ENCODE measurements at places on chromosomes 2 and 18.

- DNase-seq = no peak
These were observed 37.0 kb upstream of the CLASP1 start for GRCh38 chr2:121686218-121686617.

GRCh38 chr2:112924821-112925220, 13.9 kb downstream of the IL37 start:
- DNase-seq = no peak

- no peak for DNase-seq
These were observed 692.0 kb upstream of the FAM98A start for GRCh38 chr2:34291076-34291475.

- DNase-seq = no peak
These were observed 1129.4 kb downstream of the TDRD15 start for GRCh38 chr2:22253171-22253570.

- DNase-seq = no peak
These were observed 59.6 kb upstream of the LINC00305 start for GRCh38 chr18:64208516-64208915.

DNA sequence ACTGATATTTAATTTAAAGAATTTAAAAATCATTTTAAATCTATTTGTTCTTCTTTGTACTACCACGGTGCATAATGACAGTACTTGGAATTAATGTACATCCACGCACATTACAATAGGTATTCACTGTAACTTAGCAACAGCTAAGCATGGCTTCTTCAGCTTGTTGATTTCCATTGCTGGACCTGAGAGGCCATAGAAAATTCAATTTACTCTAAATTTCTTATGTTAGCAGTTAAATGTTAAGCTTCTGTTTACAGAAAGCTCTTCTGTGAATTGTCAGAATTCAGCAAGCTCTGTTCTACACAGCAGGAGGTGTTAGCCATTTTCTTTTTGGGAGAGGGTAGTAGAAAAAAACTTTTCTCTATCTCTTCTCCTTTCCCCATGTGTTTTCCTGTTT, 1149.3 kb upstream of the CDH2 start:
- DNase-seq = no peak

DNA sequence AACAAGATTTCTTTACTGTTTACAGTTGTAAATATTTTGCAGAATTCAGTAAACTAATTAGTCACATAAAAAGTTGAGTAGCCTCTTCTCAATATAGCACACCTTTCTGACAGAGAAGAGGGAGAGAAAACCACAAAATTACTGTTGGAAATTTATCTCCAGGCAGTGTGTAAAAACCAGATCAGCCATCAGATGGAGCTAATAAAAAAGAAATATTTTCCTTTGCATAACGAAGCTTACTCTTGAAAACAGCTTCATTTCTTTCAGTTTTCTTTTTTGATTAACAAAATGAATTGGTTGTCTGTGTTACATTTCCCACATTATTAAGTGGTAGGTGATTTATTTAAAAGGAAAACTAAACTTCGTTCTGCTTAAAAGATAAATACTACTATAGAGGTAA, 259.3 kb upstream of the KCNJ3 start:
- DNase-seq = no peak

GRCh38 chr2:69123182-69123581, 110.2 kb downstream of the ANTXR1 start:
- no peak for DNase-seq

- DNase-seq = no peak
These were observed 34.0 kb downstream of the LOXHD1 start for GRCh38 chr18:46622999-46623398.

DNA sequence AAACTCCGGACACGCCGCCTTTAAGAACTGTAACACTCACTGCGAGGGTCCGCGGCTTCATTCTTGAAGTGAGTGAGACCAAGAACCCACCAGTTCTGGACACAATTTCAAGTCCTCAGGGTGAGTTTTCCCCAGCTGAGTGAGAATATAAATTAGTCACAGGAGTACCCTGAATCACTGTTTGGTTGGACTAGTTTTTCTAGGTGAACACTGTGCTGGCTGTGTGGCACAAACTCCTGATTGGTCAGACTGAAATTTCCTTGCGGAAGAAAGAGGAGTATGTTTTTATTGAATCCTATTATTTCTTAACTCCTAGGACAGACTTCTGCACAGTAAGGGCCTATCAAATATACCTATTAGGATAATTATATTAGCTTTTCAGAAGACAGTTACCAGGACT, 288.1 kb upstream of the UBE2E3 start:
- no peak for DNase-seq

- DNase-seq = no peak
These were observed 473.5 kb downstream of the RIT2 start for GRCh38 chr18:42641996-42642395.

DNA sequence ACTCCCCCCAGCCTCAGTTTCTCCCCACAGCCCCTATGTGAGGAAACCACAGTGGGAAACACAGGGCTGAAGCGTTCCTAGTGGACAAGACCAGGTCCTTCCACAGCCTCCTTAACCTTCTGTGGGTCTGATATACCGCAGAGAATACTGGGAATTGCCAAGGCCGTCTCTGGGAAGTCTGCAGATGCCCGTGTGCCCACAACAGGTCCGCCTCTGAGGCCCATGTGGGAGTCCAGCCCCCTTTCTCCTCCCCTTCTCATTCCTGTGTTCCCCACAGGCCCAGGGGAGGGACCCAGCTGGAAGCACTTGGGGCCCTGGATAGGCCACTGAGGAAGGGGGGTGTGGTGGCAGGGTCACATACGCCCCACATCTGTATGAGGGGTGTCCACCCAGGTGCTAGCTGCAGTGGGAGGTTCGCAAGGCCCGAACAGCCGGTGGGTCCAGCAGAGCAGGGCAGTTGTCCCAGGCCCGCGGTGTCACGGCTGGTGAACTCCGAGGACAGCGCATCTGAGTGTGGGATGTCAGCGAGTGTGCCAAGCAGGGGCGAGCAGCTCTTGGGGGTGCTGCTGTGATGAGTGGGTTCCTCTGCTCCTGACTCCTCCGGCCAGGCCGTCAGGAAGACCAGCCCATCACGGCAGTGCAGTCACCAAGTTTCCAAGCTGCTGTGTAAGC, 2.4 kb upstream of the KCNIP3 start:
- no peak for DNase-seq

GRCh38 chr2:151357359-151357758, at the start of gene TNFAIP6:
TNFAIP6 (plus strand) TSS chr2:151357592; CDS start chr2:151357667, 75 bp downstream.
- DNase-seq = no peak

DNA sequence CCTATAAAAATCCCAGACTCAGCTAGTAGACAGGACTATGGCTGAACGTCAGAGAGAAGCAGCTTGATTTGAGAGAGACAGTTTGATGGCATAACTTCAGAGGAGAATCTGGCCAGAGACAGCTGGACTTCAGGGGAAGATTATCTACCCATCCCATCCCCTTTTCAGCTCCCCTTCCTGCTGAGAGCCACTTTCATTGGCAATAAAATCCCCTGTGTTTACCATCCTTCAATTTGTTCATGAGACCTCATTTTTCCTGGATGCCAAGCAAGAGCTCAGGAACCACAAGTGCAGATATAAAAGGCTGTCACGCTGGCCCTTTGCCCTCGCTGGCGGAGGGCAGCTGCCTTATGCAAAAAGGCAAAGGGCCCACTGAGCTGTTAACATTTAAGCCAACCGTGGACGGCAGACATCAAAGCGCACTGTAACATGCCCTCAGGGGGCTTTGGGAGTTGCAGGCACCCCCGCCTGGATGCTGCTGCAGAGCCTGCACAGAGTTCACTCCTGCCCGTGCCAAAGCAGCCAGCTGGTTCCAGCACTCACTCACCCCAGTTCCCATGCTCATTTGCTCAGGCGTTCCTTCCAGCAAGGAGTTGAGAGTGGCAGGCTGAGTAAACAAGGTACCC, 164.3 kb upstream of the PGAP1 start:
- DNase-seq = no peak

- no peak for DNase-seq
These were observed 31.5 kb upstream of the SIX2 start for GRCh38 chr2:45040786-45041185.

DNA sequence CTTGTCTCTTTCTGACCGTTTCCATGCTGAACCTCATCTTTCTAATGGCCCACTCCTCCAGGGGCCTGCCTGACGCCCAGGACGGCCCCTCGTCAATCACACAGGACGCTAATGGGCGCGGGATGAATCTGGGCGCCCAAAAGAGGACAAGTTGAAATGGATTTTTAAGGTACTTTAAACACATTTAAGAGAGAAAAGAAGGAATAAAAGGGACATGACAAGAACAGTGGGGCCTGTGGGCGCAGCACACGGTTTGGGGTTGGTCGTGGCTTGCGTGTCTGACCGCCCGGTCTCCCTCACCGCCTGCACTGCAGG, 607 bp upstream of the UBE2F start:
- no peak for DNase-seq

GRCh38 chr2:222844323-222844722, 16.5 kb upstream of the ACSL3 start:
- no peak for DNase-seq

DNA sequence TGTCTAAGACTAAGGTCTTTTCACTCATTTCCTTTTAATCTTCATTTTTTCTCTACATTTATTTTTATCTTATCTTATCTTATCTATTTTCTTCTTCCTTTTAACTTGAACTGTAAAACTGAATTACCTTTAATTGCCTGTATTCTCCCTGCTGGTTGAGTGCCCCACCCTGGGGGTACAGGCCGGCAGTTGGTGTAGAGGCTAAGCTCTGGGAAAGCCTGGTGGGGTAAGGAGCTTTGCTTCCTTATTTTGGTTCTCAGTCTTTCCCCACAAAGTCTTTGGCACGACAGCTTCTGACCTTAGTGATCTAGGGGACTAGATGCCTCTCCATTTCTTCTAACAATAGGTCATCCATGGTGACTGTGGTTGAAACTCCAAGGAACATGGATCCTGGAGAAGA, 26.8 kb upstream of the HAAO start:
- no peak for DNase-seq

GRCh38 chr2:729376-729861, 52.2 kb upstream of the TMEM18 start:
- no peak for DNase-seq
